ENCODE measurements at places on chromosomes 4 and X.

GRCh38 chr4:11901089-11901488 is 472.4 kb upstream of the HS3ST1 start:
- DNase-seq, result no peak

DNA sequence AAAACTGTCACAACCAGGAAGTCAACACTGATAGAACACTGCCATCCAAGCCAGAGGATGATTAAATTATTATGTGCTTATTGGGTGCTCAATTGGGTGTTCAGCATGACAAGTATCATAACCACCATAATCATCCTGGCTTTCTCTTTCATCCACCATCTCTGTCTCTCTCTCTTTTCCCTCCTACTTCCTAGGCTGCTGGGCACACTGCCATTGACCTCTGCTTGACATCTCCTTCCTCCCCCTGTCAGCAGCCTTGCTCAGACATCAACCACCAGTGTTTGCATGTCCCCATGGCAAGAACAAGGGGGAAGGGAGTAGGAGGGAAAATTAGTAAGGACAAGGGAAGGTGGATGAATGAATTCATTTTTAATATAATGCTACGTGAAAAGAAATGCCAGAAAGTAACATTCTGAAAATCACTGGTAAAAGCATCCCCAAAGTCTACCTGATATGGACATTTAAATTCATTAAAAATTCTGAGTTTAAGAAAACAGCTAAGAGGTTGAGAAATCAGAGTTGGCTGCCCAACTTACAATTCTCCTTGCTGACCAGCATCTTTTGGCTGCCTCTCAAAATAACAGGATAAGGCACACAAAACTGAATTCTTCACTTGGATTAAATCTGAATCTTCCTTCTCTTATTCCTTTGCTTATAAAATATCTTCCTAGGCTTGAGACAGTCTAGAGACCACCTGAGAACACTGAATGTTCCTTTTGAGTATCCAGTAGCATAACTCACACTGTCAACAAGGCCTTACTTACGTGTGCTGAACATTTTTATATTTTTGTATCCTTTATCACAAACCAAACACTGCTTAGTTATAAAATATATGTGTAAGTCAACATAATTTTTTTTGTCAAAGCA is 48.5 kb downstream of the SNCA start:
- no peak for DNase-seq

GRCh38 chr4:164116286-164116685 is 621.8 kb downstream of the TMA16 start:
- no peak for DNase-seq

DNA sequence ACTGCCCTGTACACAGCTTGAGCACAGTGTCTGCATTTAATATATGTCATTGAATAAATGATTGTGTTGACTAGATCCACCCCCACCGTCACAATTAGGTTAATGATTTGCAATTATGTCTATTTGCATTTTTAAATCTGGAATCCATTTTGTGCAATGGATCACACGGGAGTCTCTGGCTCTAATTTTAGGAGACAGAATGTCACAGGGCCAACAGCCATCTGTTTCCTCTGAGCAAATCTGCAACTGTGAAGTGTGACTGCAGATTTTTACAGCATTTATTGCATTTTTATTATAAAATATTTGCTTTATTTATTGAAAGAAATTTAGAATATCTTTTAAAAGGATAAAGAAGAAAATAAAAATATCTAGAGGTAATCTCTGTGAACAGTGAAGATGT is 316.8 kb downstream of the HS3ST1 start:
- DNase-seq, result peak; percentile 17

DNA sequence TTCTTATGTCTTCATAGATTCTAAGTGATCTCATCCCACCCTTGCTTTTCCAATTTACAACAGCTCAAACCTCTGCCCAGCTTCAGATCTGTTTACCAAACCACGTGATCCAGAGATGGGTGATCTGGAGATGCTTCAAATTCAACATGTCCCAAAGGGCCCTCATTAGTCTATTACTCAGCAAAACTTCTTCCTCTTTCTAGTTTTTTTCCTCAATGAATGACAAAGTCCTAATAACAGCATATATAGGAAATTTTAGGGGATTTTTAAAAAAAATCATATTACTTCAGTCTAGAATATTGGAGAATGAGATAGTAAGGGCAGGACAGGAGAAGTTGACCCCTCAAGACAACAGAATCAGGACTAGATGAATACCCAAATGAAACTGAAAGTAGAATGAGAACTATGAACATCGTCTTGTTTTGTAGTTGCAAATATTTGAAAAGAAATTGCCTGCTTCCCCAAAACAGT is 127.1 kb downstream of the CFAP299 start:
- DNase-seq, result no peak

- DNase-seq, result no peak
Observed at GRCh38 chr4:88998891-88999290, 58.1 kb downstream of the FAM13A start.

DNA sequence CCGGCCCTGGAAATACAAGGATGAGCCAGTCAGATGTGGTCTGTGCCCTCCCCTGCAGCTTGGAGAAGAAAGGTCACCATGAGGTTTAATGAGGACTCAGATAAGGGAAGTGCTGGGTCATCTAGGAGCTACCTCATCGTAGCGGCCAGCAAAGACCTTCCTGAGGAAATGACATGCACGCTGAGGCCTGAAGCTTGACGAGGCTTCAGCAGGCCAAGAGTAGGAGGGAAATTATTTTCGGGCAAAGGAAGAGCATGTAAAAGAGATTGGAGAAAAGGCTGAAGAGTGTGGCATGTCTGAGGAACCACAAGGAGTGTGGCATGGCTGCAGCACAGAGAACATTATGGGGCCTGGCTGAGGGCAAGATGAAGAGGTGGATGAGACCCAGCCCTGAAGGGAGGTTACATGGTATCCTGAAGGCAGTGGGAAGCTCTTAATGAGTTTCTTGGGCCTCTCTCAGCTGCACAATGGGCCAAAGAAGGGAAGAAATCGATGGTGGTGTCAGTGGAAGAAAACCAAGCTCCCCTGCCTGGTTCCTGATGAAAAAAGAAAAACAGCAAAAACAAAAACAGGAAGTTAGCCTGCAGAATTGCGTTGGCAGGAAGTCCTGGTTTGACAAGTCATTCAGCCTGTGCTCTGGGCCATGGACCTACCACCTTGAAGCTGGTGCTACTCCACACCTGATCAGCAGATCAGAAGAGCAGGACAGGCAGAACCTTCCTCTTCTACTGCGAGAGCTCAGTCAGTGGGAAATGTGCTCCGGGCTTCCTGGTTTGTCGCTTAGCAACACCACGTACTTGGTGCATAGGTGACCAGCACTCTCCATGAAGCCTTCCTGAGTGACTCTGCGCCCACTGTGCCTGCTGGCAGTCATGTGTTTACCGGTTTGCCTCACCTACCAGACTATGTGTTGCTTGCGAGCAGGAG is 134.5 kb upstream of the KLF3 start:
- no peak for DNase-seq

DNA sequence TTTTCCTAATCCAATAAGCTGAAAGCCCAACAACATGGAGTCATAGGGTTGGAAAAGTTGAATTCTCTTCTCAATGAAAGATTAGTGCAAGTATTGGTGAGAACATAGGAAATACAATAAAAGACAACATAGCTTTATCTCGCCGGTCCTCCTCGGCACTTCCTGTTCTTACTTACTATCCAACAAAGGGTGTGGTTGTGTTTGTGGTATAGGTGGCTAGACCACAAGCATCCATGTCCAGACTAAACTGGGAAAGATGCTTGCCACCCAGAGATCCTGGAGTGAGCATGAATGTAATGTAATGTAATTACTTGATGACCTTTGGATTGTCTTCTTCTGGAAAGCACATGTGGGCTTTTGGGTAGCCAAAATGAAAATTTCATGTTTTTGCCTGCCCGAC is 223.8 kb downstream of the CPE start:
- DNase-seq, result no peak

GRCh38 chr4:87679449-87680169 is 29.5 kb downstream of the DMP1 start:
- no peak for DNase-seq

DNA sequence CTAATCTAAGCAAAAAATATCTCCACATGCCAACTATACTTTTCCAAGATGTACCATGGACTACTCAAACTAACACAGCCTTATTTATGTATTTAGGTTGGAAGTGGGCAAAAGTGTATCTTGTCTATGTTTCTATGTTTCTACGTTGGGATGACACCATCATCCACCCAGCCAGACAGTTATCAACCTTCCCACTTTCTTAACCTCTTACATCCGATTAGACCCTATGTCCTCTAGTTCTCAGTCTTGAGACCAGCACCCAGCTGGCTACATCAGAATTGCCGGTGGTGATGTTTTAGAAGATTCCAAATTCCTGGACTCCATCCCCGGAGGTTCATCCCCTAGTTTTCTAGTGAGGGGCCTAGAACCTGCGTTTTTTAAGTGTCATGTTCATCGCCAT is 1.0 kb upstream of the AASDH start:
- no peak for DNase-seq

- DNase-seq, result no peak
Observed at GRCh38 chrX:37580080-37580479, 8.6 kb downstream of the LANCL3 start.

DNA sequence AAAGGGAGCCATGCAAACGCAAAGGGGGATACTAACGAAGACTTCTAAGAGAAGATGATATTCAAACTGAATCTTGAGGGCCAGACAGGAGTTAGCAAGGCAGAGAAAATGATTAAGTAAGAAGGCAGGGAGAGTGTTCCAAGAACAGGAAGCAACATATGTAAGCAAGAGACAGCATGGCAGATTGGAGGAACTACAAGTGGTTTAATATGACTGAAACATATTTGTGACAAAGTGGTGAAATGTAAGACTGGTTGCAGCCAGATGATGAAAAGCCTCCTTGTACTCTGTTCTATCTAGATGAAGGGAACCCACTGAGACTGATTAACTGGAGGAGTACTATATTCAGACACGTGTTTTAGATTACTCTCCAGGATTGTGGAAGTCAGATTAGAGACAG is 116.6 kb upstream of the DIAPH2 start:
- no peak for DNase-seq

GRCh38 chrX:136975684-136976470 is 57.9 kb downstream of the GPR101 start:
- no peak for DNase-seq

- no peak for DNase-seq
Observed at GRCh38 chr4:30720661-30721184, 554 bp downstream of the PCDH7 start.

- DNase-seq, result no peak
Observed at GRCh38 chr4:53531585-53532224, 59.6 kb downstream of the LNX1 start.

DNA sequence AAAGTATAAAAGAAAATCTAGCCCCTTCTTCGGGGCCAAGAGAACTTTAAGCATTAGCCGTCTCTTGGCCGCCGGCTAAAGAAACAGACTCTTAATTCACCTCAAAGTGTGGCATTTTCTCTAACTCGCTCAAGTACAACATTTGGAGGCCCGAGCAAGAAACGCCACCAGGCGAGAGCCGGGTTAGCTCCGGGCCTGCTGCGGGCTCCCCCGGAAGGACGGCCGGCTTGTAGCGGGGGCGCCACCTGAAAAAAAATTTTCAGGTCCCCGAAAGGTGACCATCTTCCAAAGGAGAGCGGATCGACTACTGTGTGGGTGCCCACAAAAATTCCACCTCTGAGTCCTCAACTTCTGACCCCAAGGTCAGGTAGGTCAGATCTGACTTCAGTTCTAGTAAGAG is 156.0 kb downstream of the DEFB131A start:
- DNase-seq, result no peak

DNA sequence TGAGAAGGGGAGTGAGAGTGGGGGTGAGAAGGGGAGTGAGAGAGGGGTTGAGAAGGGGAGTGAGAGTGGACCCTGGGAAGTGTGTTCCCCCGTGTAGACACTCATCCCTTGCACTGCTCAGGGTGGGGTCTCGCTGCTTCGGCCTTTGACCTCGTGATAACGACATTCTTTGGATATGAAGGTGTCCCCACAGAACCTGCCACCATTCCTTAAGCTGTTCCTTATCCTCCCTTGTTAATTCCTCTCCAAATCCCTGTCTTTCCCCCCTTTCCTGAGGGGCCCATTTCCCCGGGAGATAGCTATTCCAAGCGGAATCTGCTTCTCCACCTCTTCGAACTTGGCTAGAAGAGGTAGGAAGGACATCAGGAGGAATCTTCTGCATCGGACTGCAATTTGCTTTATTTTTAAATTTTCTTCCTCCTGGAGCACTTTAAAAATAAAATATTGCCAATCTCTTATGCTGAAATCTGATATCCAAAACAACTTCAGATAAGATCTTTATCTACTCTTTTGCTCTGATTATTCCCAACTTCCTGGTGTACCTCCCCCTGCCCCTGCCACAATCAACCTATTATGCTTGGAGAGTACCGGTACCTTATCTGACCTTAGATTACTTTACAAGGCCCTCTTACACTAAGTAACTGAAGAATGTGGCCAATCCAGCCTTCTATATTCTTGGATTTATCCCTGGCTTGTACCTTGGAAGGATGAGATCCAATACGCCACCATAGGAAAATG is 15.6 kb downstream of the TRIML1 start:
- DNase-seq, result no peak

GRCh38 chr4:109718759-109719158 is 11.1 kb downstream of the PLA2G12A start:
- DNase-seq, result no peak

- DNase-seq, result no peak
Observed at GRCh38 chrX:4239650-4240540, 526.4 kb upstream of the PRKX start.

DNA sequence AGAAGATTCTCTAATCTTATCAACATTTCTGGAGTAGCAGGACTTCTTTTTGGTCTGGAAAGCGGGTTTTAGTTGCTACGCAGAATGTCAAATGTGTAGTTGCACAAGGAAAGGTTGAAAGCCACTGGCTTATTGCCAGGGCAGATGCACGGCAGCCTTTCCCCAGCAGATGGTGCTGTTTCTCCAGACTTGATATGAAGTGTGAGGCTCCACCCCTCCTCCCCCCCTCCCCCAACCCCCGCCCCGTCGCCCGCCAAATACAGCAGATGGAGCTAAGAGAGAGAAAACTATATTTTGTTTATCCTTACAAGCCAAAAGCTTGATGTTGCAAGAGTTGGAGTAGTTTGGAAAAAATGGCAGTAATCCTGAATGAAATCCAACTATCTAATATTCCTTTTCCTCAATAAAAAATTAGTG is 32.0 kb downstream of the ENOPH1 start:
- DNase-seq, result peak; percentile 15

DNA sequence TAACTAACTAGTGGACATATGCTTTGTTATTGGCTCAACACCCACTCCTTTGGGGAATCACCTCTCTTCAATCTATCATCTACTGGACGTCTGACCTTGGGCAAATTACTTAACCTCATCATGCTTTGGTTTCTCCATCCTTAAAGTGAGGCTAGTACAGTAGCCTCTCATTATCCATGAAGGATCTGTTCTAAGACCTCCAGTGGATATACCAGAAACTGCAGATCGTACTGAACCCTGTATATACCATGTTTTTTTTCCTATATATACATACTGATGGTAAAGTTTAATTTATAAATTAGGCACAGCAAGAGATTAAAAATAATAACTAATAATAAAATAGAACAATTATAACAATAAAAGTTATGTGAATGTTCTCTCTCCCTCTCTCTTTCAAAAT is 56.2 kb downstream of the HMGB3 start:
- no peak for DNase-seq

- DNase-seq, result no peak
Observed at GRCh38 chrX:130098210-130098552, 12.1 kb downstream of the ELF4 start.

GRCh38 chr4:187903106-187903505 is 92.5 kb upstream of the ZFP42 start:
- no peak for DNase-seq

Data from NCI-H2081 treated with DMSO at 0.1 percent for 48 hours (cell line).